ENCODE measurements at places on chromosomes 12 and 14.
A peak's percentile ranks its signal among the peaks of the same experiment; 100 is the strongest.

- no peak for DNase-seq
These were observed 96.2 kb downstream of the CPSF2 start for GRCh38 chr14:92217936-92218335.

GRCh38 chr12:78156751-78157150 lies 326.1 kb downstream of the NAV3 start:
- no peak for DNase-seq

DNA sequence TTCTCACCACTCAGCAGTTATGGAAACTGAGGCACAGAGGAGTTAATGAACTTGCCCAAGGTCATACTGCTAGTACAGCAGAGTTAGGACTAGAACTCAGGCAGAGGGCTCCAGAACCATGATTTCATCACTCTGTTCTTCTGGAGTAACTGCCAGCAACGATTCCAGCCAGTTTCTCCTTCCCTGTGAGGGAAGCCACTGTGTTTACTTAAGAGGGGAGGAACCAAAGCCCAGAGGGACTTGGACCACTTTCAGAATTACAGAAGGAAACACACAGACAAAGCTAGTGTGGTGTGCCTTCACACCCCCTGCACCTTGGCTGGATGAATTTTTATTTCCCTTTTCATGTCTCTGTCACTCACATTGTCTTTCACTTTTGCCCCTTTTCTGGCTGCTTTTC lies 398.2 kb downstream of the DPF3 start:
- no peak for DNase-seq

- DNase-seq = no peak
These were observed 36.4 kb downstream of the PKP2 start for GRCh38 chr12:32860192-32860591.

DNA sequence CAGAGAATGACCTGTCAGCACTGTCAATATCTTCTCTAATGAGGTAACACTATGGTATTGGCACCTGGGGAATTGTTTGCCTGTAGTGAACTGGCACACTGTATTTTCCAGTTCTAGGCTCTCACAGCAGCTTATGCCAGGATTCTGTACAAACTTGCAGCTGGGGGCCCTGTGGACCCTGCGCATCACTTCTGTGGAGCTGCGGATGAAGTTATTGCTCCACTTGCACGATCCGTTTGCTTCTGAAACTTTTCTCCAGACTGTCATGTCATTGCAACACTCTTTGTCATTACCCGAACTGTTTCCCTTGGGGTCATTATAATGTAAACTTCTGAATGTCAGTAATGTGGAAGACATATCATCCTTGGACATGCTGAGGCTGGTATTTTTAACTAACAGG lies 3.9 kb downstream of the RNASE11 start:
- DNase-seq = no peak

GRCh38 chr14:101019541-101019940 lies 116.0 kb upstream of the RTL1 start:
- DNase-seq = no peak

DNA sequence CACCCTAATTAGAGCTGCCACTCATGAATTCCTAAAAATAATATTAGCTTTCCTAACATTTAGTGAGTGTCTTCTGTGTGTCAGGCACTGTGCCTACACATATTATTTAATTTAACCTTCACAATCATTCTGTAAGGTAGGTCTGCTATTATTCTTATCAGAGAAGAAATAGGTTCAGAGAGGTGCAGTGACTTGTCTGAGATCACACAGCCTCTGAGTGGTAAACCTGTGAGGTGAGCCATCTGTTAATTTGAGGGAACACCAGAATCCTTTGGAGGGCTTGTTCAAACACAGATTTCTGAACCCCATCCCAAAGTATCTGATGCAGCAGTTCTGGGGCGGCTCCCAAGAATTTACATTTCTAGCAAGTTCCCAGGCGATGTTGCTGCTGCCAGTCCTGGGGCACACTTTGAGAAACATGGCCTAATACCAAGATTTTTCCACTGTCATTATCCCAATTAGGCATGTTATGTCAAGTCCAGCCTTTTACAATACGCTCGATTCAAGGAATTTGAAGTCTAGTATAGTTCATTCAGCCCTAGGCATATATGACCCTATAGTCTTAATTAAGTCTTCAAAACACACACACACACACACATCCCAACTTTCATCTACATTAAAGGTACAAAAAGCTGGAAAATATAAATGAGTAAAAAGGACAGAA lies 19.9 kb upstream of the COX6A1 start:
- DNase-seq = no peak

GRCh38 chr14:78307671-78308070 lies 137.5 kb downstream of the NRXN3 start:
- DNase-seq = no peak

GRCh38 chr14:90556666-90557450 lies 160.0 kb downstream of the CALM1 start:
- DNase-seq = no peak

DNA sequence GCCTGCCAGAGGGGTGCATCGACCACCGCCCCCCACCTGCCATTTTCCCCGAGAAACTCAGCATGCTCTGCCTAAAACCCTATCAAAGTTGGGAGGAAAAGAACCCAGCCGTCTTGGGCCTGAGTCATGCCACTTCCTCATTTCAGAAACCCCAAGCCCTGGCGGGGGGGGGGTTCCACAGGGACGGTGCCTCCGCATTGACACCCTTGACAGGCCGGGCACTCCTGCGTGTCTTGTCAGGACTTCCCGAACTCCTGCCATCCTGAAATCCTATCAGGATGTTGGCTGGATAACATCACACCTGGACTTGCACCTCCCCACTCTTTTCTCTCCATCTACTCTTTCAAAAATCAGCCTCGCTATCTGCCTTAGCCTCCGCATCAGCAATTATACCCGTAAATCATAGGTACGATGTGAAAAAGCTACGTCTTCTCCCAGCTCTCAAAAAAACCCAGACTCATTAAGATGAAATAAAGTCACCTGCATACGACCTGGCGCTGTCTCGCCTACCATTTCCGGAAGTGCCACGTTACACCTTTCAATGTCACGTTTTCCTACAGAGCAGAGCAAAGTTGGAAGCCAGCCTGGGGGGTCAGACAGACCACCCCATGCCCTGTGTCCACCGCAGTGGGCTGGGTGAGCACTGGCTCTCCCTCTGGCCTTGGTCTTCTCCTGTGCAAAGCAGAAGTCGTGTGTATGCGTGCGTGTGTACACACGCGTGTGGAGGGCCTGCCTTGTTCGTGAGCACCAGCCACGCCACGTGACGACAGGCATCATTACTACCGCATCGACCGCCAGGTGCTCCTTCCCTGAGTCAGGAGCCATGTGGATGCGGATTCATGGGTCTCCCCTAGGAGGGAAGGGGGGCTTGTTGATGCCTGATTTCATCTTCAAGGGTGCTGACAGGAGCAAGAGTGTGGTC lies 96.7 kb downstream of the RFLNA start:
- DNase-seq = peak; percentile 34

GRCh38 chr14:55388160-55388559 lies 23.5 kb downstream of the ATG14 start:
- DNase-seq = no peak

DNA sequence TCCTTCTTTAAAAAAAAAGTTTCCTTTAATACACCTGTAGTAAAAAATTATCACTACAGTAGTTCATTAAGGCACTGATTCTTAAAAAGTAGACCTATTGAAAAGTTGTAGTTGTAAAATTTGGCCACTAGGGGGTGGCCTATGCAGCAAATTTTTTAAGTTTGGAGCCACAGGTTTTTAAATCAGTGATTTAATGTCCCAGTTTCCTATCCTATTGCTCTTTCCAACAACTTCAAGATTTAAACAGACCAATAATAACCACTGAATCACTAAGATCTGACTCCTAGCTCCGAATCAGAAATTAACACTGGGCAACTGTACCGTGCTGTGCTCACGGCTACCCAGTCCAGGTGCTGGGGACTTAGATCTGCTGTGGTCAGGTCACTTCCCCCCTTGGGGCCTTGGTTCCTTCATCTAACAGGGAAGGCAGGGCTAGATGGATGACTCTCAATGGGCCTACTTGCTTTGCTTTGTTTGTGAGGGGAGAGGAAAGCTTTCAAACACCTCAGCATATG lies 279.3 kb downstream of the MED13L start:
- no peak for DNase-seq

DNA sequence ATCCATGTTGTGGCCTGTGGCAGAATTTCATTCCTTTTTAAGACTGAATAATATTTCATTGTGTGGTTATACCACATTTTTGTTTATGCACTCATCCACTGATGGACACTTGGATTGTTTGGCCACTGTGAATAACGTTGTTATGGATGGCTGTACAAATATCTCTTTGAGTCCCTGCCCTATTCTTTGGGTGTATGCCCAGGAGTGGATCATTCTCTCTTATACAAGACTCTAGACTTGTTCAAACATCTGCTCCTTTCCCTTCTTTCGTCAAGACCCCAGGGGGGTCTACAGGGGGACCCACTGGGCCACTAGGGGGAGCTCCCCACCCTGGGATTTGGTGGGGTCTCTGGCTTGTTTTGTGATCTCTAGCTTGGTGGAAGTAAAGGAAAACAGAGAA lies 77.4 kb downstream of the FBXL14 start:
- no peak for DNase-seq

DNA sequence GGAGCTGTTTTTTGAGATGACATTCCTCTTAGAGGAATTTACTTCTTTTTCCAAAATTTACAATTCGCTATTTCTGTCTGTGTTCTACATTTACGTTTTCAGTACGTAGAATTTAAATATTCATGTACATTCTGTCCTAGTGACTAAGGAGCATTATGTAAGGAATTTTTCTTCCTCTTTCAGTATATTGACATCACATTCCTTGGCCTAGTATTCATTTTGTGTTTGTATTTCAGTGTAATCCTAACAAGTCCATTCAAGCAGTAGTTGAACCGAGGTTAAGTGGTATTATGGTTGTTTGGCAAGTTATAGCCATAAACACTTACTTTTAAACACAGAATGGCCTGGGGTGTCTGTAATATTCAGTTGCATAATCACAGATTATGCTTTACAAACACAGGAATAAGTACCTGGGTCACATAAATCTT lies 465.2 kb downstream of the PCNX1 start:
- no peak for DNase-seq

DNA sequence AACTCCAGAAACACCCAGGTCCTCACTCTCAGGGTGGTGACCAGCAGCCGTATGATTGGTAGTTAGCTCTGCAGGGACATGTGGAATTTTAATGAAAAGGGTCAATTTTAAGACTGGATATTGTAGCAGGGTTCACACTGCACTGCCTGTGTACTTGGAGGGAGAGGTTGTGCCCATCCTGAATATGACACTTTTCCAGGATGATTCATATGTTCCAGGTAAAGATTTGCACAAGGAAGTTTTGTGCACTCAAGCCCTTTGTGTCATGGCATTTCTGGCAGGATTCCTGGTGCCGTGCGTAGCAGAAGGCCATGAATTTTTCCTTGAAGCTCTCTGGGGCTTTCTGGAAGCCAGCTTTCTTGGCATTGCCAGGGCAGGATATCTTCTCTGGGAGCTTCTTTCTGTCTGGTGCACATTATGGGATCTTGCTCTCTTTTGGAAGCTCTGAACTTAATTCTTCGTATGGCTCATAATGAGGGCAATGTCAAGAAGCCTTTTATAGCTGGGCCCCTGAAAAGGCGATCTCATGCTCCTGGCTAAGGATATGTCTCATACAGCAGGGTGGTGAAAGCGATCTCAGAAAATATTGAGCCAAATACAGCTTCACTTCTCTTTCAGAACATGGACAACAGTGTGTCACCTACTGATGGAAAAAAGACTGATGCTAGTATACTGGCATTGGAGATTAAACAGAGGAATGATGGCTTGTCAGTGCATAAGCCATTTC lies 1133.9 kb downstream of the AACS start:
- DNase-seq = no peak

GRCh38 chr12:130200445-130200844 lies 38.2 kb downstream of the FZD10 start:
- DNase-seq = no peak

GRCh38 chr12:127241072-127241817 lies 1025.7 kb upstream of the TMEM132C start:
- no peak for DNase-seq

GRCh38 chr12:50627491-50627890 lies 122.7 kb downstream of the DIP2B start:
- DNase-seq = no peak

- no peak for DNase-seq
These were observed 1359.6 kb downstream of the FSCB start for GRCh38 chr14:43147485-43147884.

GRCh38 chr12:13195250-13195649 lies 1.3 kb upstream of the EMP1 start:
- DNase-seq = no peak

DNA sequence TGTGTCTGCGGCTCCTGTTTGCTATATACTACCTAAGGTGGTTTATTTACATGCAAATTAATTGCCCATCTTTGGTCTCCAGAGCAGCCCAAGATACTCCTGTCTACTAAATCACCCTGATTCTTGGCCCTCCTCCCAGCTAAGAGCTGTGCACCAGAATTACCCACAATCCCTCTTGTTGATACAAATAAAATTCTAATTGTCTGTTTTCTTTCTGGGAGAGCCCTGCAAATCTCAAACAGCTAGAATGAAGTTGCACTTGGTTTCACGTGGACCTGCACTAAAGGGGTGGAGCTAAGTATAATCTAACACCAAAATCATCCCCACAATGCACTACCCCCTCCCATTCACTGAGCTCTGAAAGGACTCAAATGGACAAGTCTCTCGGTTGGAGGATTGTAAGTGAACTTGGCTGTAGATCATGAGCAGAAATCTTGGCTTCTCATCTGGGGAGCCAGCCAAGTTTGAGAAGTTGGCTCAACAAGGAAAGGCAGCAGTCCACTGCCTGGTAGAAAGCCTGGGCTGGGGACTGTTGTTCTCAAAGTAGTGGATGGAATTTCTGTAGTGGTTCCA lies 6.6 kb downstream of the MAX start:
- DNase-seq = no peak

Data from stimulated activated CD4-positive, alpha-beta T cell treated with anti-CD3 and anti-CD28 coated beads, Interleukin-4, amount 100 ng/mL, for 48 hours (primary cell).